ENCODE measurements at places on chromosomes 1 and 21.
A peak's percentile ranks its signal among the peaks of the same experiment; 100 is the strongest.

DNA sequence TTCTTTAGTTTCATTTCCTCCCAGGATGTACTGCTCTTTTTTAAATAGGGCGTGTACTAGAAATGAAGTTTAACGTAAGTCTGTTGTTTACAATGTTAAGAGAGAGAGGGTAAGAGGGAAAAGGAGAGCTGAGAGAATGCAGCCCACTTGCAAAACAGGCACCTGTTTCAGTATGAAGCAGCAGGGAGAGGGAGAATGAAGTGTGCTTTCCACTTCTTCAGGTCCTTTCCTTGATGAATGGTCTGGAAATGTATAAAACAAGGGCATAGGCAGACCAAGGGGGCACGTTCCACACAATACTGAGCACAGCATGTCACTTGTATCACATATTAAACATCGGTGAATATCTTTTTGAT lies 2.0 kb downstream of the KCNA3 start:
- DNase-seq, result no peak

DNA sequence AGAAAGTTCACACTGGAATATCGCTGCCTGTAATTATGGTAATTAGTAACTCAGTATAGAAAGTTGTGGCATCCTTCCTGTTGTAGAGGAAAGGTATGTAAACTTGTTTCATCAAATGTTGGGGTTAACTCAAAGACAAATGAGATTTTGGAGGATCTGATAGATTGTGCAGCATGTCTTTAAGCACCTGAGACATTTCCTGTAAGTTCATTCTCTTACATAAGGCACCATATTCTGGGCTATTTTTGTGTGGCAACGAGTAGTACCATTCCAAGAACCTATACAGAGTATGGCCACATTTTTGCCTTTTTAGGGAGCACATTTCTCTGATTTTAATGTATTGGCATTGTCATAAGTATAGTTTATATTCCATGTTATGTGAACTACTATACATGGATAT lies 88.8 kb downstream of the CDC14A start:
- no peak for DNase-seq

GRCh38 chr1:30520476-30520875 lies 202.9 kb downstream of the MATN1 start:
- DNase-seq, result no peak

DNA sequence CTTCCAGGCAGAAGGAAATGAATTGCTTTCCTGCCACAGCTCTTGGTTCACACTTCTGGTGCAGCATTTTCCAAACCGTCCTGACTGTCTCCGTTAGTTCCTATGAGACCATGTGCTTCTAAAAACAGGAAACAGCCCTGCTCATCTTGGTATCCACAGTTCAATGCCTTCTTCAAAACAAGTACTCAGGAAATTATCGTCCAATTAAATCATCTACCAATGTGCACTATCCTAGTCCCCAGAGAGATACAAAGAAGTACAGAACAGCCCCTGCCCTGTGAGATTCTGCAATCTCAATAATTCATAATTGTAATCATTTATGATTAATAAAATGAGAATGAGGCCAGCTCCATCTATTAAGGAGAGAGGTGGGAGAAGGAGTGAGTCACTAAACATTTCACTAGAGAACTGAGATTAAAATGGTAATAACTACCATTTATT lies 11.2 kb downstream of the CLEC20A start:
- no peak for DNase-seq

GRCh38 chr1:65309304-65310077 lies at the start of gene DNAJC6:
DNAJC6 (plus strand) TSS chr1:65309543; CDS start chr1:65309746, 203 bp downstream.
- peak; percentile 69 for DNase-seq

- DNase-seq, result peak; percentile 17
Observed at GRCh38 chr1:94522304-94522703, 19.3 kb downstream of the F3 start.

DNA sequence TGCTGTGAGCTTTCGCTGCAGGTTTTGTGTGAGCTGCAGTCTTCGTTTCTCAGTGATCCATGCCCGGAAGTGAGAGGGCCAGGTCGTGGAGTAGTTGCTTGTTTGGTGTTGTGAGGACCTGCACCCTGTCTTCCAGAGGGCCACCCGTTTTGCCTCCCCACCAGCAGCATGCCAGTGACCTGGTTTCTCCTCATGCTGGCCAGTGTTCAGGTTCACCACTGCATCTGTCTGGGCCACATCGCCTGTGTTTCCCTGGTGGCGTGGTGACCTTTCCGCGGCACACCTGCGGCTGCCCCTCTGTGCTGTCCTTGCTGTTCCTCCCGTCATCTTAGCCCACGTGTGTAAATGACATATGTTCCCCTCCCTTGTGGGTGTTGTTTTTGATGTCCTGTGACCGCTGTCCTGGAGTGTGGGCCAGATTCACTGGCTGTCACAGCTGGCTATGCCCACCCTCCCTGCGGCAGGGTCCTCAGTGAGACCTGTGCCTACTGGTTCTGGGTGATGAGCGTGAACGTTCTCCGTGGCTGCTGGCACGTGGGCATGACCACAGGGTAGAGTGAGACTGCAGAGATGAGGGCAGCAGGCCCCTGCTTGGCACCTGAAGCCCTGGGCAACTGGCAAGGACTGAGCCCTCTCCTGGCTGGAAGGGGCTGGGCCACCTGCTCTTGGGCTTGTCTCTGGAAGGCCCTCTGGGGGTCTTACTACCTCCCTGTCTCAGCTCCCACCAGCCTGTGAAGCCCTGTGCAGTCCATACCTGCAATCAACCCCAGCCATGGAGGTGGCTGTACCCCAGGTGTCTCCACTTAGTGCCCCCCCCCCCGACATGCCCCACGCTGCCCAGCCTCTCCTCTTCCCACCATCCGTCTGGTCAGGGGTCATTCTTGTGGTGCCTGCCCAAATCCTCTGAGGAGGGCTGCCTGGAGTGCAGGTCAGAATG lies 7.3 kb downstream of the IBA57 start:
- no peak for DNase-seq

- DNase-seq, result no peak
Observed at GRCh38 chr1:214289574-214290272, 8.8 kb downstream of the SMYD2 start.

DNA sequence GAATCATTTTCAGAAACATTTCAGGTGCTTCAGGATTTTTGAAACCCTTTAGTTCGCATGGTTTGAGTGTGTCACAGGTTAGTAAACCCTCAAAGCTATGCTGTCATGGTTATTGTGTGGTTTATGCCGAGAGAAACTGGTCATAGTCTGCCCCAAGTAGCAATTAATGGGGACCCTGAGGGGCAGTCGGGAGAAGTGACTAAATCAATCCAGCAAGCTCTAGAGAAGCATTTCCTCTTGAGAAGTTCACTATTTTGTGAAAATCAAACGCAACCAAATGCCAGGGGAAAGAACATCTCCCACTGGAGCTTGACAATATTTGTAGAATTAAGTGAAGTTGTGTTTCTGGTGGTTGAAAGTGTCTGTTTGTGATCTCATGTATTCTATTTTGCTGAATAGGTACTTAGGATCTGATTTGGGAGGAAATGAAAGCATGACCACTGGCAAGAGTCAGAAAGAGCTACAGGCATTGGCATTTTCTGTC lies 63.0 kb upstream of the BACH1 start:
- no peak for DNase-seq

DNA sequence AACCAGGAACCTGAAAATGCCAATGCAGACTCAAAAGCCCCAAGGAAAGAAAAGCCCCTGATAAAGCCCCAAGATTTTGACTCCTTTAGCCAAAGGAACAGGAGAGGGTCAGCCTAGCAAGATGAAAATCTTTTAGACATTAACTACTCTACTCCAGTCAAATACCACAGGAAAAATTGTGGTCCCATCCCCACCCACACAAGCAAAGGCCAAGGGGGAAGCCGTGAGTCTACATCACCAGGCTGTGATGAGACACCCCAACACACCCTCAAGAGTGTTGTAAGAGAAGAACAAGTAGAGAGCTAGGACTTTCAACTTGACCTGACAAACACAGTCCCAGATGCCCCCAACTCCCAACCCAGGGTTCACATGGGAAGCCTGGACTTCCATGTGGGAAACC lies 192.8 kb upstream of the NR5A2 start:
- no peak for DNase-seq

DNA sequence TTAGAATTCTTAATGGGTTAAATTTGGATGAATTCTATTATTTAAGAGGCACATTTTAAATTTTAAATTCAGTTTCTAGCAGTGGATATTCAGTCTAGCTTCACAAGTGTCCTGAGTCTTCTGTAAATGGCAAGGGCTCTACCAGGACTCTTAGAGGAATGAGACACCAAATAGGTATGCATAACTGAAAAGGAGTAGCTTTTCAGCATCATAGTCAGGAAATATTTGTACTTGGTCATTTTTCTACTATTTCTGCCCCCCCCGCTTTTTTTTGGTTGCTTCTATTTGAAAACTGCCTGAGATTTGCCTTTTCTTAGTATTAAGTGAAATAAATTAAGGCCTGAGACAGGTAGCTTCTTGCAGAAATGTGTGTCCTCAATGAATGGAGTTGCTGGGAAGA lies 80.2 kb downstream of the MAST2 start:
- DNase-seq, result no peak

DNA sequence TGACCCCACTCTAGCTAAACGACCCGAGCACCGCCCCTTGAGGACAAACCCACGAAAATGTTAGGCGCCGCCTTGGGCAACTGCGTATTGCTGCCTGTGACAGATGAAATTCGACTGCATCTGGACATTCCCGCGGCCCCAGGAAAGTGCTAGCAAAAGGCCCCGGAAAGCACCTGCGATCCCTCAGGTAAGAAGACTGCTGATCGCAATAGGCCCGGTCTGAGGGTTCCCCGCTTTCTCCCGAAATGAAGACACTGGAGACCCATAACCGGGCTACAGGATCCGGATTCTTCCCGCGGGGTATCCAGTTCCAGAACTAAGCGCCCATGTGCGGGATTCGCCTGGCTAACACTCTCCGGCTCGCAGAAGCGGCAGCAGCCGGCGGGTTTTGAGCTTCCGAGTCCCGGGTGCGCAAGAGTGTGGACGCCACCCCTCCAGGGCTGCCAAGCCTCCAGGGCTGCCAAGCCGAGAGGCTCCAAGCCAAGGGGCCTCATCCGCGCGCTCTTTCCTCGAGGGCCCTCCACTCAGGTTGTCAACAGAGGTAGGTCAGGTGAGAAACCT lies 157.9 kb upstream of the NBPF11 start:
- no peak for DNase-seq

DNA sequence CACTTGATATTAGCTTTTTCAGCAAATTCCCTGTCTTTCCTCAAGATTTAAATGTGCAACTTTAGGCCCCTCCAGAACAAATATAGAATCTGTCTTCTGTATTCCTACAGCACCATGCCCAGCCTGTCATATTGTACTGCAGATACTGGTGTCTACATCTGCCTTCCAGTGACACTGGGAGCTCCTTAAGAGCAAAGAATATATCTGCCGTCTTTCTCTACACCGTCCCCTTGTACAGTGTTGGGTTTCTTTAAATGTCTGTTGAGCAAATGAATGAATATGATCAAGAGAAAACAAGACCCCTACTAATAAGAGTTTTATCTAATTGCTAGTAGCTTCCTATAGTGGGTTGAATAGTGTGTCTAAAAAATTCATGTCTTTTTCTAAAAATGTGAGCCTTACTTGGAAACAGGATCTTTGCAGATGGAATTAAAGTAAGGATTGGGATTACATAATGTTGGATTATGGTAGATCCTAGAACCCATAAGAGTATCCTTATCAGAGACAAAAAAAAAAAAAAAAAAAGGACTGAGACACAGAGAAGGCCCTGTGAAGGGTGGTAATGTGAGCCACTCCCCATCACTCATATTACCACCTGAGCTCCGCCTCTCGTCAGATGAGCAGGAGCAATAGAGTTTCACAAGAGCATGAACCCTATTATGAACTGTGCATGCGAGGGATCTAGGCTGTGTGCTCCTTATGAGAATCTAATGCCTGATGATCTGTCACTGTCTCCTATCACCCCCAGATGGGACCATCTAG lies 128.6 kb downstream of the FAF1 start:
- DNase-seq, result no peak

DNA sequence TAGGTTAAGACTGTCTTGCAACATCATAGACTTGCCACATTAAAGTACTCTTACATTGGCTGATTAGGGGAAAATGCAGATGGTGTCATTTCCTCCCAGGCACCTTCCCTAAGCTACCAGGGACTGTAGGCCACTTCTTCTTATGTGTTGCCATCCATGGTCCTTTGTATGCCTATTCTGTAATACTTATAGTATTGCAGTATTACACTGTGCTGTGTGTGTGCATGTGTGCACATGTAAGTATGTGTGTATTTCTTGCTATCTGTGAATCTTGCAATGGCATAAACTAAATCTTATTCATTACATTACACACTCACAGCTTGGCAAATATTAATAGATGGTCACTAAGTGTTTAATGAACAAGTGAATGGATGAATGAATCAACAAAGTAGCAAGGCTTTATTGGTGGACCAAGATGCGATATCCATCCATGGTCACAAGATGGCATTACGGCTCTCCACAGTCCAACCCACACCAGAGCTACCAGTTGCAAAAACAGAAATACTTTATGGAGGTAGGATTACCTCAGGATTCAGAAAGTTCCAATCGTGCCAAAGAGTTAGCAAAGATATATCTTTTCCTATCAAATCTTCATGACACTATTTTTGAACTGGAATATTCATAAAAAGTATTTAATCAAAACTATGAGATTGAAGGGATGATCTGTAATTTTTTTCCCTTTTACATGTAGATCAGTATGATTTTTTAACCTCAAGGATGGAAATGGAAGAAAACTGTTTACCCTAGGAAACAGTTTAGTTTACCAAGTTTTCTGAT lies 160.2 kb downstream of the DENND1B start:
- DNase-seq, result peak; percentile 38

DNA sequence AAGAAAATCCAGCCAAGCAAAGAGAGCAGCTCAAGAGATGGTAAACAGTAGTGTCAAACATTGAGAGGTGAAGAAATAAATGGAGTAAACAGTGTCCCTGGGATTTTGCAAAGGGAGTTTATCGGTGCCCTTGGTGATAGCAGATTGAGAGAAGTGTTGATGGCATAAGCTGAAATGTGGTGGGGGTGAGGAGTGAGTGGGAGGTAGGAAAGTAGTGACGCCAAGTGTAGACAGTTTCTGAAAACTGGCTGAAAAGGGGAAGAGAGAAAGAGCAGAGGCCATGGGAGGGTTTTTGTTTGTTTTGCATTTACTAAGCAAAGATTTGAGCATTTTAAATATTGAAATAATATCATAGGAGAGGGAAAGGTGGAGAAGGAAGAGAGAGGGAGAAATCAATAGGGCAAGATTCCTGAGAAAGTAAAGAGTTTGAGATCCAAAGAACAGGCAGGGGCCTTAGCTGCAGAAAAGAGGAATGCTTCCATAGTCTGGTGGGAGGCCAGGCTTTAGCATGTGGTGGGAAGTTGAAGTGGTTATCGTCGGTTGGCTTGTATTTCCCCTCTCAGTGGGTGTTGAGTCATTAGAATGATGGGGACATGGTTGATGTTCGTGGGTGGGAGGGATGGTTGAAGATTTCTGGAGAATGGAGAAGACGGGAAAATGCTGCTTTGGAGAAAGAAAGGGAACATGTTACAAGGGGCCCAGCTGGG lies 26.8 kb upstream of the RASAL2 start:
- no peak for DNase-seq

- DNase-seq, result peak; percentile 55
Observed at GRCh38 chr1:115671176-115671934, 29.6 kb downstream of the VANGL1 start.

- DNase-seq, result no peak
Observed at GRCh38 chr1:77015748-77016341, 148.6 kb downstream of the ST6GALNAC5 start.

Measured in NCI-H526 (cell line).